Activated T-helper 1 cell treated with anti-CD3 and anti-CD28 coated beads, Interleukin-12 subunit alpha, Interleukin-12 subunit beta, Interleukin-2, Interleukin-4 antibody, amounts not matched to agents 30 ng/mL and 10 ng/mL and 1 ng/mL, durations not matched to agents 14 hours and 24 hours and 36 hours (primary cell): ENCODE measurements at places on chromosomes 2 and 18.

DNA sequence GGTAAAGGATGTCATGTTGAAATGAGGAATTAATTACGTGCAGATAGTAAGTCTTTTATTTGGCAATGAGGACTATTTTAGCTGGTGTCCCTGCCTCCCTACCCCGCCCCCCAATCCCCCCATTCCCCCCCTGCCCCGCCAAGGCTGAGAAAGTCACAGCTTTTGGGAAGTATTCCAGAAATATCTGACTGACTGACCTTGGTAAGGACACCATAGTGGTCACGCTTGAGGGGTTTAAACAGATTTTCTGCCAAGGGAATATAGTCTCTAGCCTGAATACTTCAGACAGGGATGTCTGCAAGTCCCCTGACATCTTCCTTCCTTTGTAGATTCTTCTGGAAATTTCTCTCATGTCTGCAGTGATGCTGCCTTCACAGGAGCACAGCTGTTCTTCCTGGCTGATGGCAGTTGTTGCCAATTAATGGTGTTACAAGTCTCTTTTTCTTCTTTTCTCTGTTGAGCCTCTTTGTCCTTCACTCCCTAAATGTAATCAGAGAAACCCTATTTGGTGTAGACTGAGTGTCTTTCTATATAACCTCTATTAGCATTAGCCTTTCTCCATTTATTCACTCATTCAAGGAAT, 53.7 kb upstream of the MGAT5 start:
- peaks cover 25% of the 10 kb centered on the region for H3K4me1 ChIP-seq
- H3K27ac ChIP-seq, result no peak overlapping the region
- no peak overlapping the region for H3K4me3 ChIP-seq

- H3K4me3 ChIP-seq, result peak overlapping the region; percentile 27
- H3K4me1 ChIP-seq, result peaks cover 60% of the 10 kb centered on the region
- peaks cover 43% of the 10 kb centered on the region for H3K27me3 ChIP-seq
- no peak for DNase-seq
- H3K27ac ChIP-seq, result peak overlapping the region; percentile 38
Observed at GRCh38 chr2:9754532-9754887, 88.8 kb upstream of the TAF1B start.

- no peak overlapping the region for H3K4me3 ChIP-seq
- no peaks in the 10 kb centered on the region for H3K27me3 ChIP-seq
- H3K36me3 ChIP-seq, result no peaks in the 10 kb centered on the region
- no peaks in the 10 kb centered on the region for H3K4me1 ChIP-seq
Observed at GRCh38 chr18:7735196-7735595, 168.1 kb downstream of the PTPRM start.

- H3K36me3 ChIP-seq, result peaks cover 25% of the 10 kb centered on the region
- H3K4me1 ChIP-seq, result peaks cover 42% of the 10 kb centered on the region
- no peak overlapping the region for H3K4me3 ChIP-seq
- H3K27me3 ChIP-seq, result no peaks in the 10 kb centered on the region
- no peak for DNase-seq
Observed at GRCh38 chr2:160433466-160434140, 60.0 kb downstream of the RBMS1 start.

DNA sequence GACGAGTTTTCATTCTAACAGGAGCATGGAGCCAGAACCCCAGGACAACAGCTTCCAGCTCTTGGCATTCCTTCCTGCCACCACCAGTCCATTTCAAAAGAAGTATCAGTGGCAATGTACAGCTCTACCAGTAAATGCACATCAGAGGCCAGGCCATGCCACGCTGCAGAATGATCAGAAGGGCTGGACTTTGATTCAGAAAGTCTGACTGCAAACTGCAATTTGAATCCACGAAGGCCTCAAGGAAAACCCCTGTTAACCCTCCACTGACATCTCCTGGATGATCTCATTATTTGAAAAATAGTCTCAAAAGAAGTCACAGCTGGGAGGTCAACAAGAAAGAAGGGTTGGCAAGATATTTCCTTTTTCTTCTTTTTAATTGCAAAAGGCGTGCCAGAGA, 119.2 kb downstream of the MYO5B start:
- H3K27ac ChIP-seq, result no peak overlapping the region
- H3K4me3 ChIP-seq, result no peak overlapping the region
- H3K4me1 ChIP-seq, result no peaks in the 10 kb centered on the region
- DNase-seq, result no peak
- no peaks in the 10 kb centered on the region for H3K36me3 ChIP-seq

DNA sequence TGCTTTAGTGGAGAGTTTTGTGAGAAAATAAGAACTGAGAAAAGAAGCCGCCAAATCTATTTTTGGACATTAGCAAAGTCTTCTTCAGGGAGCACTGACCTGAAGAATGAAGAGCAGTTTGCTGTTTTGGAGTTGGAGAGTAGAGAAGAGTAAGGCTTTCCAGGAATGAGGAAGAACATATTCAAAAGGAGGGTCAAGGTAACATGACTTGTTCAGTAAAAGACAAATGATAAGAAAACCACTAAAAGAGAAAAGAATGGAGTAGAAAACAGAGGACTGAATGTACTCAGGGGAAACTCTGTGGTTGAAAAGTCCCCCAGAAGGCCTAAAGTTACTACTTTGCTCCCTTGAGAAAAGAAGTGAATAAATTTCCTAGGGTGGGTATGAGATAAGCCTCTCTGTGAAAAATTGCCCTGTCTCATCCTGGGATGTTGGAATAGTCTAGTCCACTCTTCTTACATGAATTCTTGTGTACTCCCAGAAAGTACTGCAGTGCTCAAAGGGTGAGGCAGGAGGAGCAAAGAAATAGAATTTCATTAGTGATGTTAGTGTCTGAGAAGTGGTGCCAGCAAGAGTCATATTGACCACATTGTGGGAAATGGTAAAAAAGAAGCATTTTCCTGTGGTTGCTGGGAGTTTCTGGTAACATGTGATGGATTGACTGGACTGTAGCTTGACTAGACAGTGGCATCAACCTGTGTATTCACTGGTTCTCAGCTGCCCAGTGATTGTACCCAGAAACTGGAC, 27.8 kb downstream of the MBD5 start:
- H3K4me1 ChIP-seq, result peaks cover 33% of the 10 kb centered on the region
- H3K4me3 ChIP-seq, result no peak overlapping the region
- no peak for DNase-seq
- no peak overlapping the region for H3K27ac ChIP-seq

- H3K27ac ChIP-seq, result peak overlapping the region; percentile 66
- H3K36me3 ChIP-seq, result peaks cover 1% of the 10 kb centered on the region
- H3K4me1 ChIP-seq, result peaks cover 19% of the 10 kb centered on the region
- no peak for DNase-seq
- no peaks in the 10 kb centered on the region for H3K27me3 ChIP-seq
- no peak overlapping the region for H3K4me3 ChIP-seq
Observed at GRCh38 chr2:205129531-205129930, 552.8 kb upstream of the NRP2 start.

- peaks cover 79% of the 10 kb centered on the region for H3K36me3 ChIP-seq
- DNase-seq, result no peak
- peak overlapping the region; percentile 73 for H3K27ac ChIP-seq
- peaks cover 46% of the 10 kb centered on the region for H3K4me1 ChIP-seq
- no peak overlapping the region for H3K4me3 ChIP-seq
Observed at GRCh38 chr2:190974629-190975361, 39.2 kb downstream of the STAT1 start.

GRCh38 chr2:64405581-64406406, 48.2 kb upstream of the LGALSL start:
- H3K4me1 ChIP-seq, result no peaks in the 10 kb centered on the region
- peaks cover 5% of the 10 kb centered on the region for H3K27me3 ChIP-seq
- H3K36me3 ChIP-seq, result no peaks in the 10 kb centered on the region
- no peak for DNase-seq

GRCh38 chr2:134594399-134594798, 124.4 kb downstream of the TMEM163 start:
- H3K27me3 ChIP-seq, result no peaks in the 10 kb centered on the region
- H3K4me1 ChIP-seq, result no peaks in the 10 kb centered on the region
- H3K27ac ChIP-seq, result no peak overlapping the region
- H3K4me3 ChIP-seq, result no peak overlapping the region
- H3K36me3 ChIP-seq, result no peaks in the 10 kb centered on the region

GRCh38 chr2:78355967-78356366, 669.5 kb upstream of the REG3G start:
- DNase-seq, result no peak
- H3K4me1 ChIP-seq, result no peaks in the 10 kb centered on the region
- no peaks in the 10 kb centered on the region for H3K27me3 ChIP-seq
- no peaks in the 10 kb centered on the region for H3K36me3 ChIP-seq
- H3K27ac ChIP-seq, result no peak overlapping the region

DNA sequence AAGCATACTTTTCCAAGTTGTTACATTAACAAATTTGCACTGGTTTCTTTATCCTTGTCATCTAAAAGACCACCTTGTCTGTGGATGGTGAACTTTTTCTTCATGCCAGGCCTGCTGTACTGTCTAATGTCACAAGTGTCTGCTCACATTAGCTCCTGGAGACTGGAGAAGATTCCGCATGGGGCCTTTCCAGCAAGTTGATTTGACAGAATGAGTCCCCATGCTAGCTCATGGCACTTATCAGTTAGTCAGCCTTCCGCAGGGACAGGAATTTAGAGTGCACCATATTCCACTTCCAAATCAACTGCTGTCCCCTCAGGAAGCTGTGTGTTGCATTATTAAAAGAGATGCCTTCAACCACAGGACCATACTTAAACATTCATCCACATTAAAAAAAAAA, 41.4 kb upstream of the LRPPRC start:
- DNase-seq, result no peak
- no peaks in the 10 kb centered on the region for H3K4me1 ChIP-seq
- H3K4me3 ChIP-seq, result no peak overlapping the region
- H3K27me3 ChIP-seq, result peaks cover 7% of the 10 kb centered on the region
- no peak overlapping the region for H3K27ac ChIP-seq
- H3K36me3 ChIP-seq, result no peaks in the 10 kb centered on the region

DNA sequence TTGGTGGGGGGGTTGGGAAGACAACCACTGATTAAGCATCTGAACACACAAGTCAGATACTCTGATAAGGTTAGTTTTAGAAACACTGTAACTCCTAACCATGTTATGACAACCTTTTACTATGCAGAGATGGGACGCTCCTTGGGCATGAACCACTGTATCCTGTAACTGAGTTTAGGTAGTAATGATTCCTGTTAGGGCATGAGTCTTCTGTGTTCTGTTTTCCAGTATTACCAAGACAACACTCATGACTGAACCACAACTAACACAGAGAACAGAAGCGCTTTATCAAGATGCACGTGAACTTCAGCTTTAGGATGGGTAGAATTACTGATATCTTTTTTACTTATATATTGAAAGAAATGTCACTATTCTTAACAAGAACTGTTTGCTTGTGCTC, 14.1 kb upstream of the CREB1 start:
- H3K27me3 ChIP-seq, result peaks cover 4% of the 10 kb centered on the region
- peaks cover 36% of the 10 kb centered on the region for H3K4me1 ChIP-seq

- H3K4me1 ChIP-seq, result no peaks in the 10 kb centered on the region
- H3K27ac ChIP-seq, result no peak overlapping the region
- no peak overlapping the region for H3K4me3 ChIP-seq
- H3K27me3 ChIP-seq, result peaks cover 6% of the 10 kb centered on the region
- H3K36me3 ChIP-seq, result no peaks in the 10 kb centered on the region
Observed at GRCh38 chr18:45207328-45207727, 407.9 kb upstream of the SLC14A2 start.

- no peak overlapping the region for H3K27ac ChIP-seq
- peaks cover 33% of the 10 kb centered on the region for H3K4me1 ChIP-seq
- H3K27me3 ChIP-seq, result peaks cover 9% of the 10 kb centered on the region
- H3K4me3 ChIP-seq, result no peak overlapping the region
Observed at GRCh38 chr2:233338046-233338445, 16.2 kb upstream of the DGKD start.

GRCh38 chr2:231890896-231891513, 35.2 kb downstream of the NPPC start:
- peaks cover 10% of the 10 kb centered on the region for H3K27me3 ChIP-seq
- no peak for DNase-seq

DNA sequence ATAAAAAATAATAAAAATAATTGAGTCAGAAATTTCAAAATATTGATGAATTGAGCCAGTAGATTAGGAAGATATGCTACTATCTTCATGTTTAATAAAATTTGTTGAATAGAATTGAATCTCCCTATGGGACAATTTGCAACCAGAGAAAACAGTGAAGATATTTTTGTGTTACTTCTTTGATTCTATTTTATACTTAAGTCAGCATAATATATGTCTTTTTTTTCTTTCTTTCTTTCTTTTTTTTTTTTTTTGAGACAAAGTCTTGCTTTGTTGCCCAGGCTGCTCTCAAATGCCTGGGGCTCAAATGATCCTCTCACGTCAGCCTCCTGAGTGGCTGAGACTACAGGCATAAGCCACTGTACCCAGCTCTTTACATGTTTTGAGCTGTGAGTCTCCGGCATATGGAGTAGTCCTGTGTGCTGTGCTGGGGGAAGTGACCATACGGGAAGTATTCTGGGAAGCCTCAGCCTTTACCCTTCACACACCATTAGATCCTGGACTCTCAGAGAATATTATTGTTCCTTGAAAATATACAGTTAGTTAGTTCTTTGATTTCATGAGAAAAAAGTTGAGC, 13.8 kb upstream of the IAH1 start:
- peaks cover 5% of the 10 kb centered on the region for H3K4me1 ChIP-seq
- peaks cover 31% of the 10 kb centered on the region for H3K36me3 ChIP-seq
- H3K4me3 ChIP-seq, result no peak overlapping the region

DNA sequence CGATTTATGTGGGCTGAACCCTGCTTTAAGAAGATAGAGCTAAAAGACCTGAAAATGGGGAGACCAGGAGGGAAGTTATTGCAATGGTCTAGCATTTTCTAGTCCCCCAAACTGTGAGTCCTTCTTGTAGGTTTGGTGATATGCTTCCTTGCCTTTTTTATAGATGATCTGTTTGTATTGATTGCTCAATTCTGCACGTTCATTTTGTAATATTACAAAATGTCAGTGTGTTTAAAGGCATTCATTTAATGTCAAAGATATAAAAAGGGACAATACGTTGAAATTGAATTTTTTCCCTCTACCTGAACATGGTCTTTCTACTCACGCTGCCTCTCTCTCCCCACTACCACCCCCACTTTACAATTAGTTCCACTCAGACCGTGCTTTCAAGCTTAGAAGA, 5.6 kb upstream of the FIGN start:
- no peak overlapping the region for H3K27ac ChIP-seq
- H3K27me3 ChIP-seq, result peaks cover 15% of the 10 kb centered on the region
- no peak overlapping the region for H3K4me3 ChIP-seq
- no peaks in the 10 kb centered on the region for H3K4me1 ChIP-seq

DNA sequence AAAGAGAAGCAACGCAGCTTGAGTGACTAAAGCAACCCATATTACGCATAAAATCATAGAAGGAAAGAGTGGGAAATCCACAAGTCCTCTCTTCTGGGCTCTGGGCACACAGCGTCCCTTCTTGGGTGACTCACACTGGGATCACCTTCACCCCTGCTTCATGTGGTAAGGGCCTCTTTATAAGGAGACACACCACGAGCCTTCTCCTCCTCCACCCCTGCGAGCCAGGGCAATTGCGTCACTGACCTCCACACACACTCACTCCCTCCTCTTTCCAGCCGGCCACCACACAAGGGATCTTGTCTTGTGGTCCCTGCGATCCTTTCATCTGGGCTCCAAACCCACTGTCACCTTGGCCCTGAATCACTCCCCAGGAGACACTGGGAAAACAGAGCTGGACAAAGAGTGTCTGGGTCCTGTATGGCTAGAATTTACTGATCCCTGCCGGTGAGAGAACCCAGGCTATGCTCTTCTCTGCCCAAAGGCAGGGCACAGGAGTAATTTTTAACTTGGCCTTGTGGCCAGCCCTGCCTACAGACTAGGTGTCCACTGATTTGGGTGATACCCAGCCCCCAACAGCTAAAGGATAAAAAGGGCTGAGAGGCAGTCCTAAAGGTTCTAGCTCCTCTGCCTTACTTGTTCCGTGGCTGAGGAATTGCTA, 35.3 kb downstream of the NHEJ1 start:
- H3K27ac ChIP-seq, result peak overlapping the region; percentile 15
- peaks cover 18% of the 10 kb centered on the region for H3K4me1 ChIP-seq
- DNase-seq, result no peak
- H3K4me3 ChIP-seq, result no peak overlapping the region

- H3K4me1 ChIP-seq, result no peaks in the 10 kb centered on the region
- no peaks in the 10 kb centered on the region for H3K27me3 ChIP-seq
- no peak overlapping the region for H3K4me3 ChIP-seq
- no peak for DNase-seq
Observed at GRCh38 chr2:129144082-129144791, 825.6 kb upstream of the HS6ST1 start.
